ENCODE measurements at places on chromosomes 1 and 21.

- no peak for DNase-seq
Measured at GRCh38 chr1:67966666-67967009, 83.8 kb downstream of the DIRAS3 start.

- no peak for DNase-seq
Measured at GRCh38 chr1:1038694-1039093, 18.8 kb downstream of the AGRN start.

- DNase-seq = no peak
Measured at GRCh38 chr1:161214369-161214768, 726 bp upstream of the FCER1G start.

DNA sequence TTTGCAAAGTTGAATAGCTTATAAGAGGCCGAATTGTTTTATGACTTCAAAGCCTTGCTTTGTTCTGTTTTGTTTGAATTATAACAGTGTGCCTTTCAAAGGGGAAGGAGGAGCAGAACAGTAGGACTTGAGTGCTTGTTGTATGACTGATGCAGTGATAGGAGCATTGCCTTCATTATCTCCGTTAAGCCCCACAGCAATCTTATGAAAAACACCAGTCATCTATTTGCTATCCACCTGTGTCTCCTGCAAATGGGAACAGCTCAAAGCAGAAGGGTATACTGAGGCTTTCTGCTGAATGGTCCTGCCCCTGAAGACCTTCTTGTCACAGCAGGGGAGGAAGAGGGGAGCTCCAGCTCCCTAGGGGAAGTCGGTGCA lies 127.5 kb downstream of the RNF220 start:
- DNase-seq = no peak

DNA sequence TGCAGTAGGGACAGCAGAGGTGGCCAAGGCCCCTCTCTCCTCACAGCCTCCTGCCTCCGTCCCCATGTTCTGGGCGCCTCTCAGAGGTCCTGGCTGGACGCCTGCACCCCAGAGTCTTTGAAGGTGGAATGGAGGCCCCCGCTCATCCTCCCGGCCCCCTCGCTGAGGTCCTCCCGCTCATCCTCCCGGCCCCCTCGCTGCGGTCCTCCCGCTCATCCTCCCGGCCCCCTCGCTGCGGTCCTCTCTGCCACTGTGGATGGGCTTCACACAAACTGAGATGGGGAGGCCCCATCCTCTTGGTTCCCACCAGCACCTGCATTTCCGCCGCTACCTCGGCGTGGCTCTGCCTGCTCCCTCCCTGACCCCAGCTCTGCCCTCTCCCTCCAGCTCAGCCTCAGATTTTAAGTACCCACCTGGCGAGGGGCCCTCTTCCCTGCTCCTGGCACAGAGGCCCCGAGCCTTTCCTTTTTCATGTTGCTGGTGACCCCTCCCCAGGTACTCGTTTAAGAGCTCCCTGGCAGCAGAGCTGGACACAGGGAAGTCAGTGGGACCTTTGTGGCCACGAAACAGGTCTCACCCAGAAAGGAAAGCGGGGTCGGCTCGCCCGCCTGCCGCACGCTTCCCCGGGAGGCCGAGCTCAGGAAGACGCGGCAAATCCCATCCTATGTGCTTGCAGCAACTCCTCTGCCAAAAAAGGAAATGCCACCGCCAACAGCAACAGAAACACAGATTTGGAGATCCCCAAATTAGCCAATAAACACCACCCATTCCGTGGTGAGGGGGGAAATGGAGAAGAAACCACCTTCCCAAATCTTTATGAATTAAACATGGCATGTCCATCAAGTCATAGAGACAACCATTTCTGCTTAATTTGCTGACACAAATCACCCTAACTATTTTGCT lies 143.7 kb downstream of the PRDM16 start:
- DNase-seq = no peak

All from mesothelial cell of epicardium (in vitro differentiated cells).